ENCODE measurements at places on chromosomes 6 and 20.

- DNase-seq, result no peak
Observed at GRCh38 chr6:33490621-33491020, 36.2 kb downstream of the ZBTB9 start.

DNA sequence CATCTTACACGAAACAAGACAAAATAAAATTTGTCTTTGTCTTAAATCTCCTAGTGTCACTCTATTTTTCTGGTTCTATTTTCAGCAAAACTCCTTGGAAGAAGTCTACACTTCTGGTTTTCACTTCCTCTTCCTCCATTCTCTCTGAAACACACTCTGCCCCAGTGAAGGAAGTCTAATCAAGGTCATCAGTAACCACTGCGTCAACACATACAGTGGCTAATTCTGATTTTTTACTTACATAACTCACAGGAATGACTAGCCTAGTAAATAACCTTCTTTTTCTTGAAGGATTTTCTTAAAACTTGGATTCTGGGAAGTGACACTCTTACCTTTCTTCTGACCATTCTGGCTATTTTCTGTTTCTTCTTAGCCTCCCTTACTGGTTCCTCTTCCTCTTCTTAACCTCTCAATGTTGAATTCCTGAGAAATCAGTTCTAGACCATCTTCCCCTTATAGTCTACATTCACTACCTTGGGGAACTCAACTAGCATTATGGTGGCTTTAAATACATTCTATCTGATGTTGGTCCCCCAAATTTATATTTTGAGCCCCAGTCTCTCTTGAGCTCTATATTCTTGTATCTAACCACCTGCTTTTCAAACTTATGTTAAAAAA is 37.5 kb downstream of the AIG1 start:
- peak; percentile 81 for DNase-seq

- no peak for DNase-seq
Observed at GRCh38 chr6:46490425-46491200, 636 bp downstream of the RCAN2 start.

DNA sequence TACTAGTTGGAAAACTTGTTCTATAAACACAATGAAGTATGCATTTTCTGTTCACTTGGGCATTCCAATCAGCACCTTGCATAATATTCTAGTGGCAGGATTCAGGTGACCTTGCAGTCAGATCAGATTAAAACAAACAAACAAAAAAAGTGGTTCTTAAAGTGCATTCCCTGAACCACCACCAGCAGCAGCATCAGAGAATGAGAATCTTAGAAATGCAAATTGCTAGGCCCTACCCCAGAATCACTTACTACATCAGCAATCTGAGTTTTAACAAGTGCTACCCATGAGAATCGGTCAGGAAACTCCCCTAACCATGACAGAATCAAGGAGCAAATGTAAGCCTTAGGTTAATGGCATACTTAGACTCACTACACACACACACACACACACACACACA is 41.7 kb downstream of the SNAP25 start:
- no peak for DNase-seq

DNA sequence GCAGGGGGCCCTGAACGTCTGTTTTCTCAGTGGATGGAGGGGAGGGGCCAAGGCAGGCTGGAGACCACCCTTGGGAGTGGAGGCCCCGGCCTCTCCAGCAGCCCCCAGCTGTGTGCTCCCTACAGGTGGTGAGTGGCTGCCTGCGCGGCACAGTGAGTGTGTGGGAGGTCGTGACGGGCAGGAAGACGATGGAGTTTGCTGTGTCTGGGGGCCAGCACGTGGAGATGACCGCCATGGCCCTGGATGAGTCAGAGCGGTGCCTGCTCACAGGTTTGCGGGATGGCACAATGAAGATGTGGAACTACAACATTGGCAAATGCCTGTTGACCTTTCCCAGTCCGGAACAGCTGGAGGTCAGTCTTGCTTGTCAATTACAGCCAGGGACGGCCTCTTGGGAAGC is 52.6 kb downstream of the EFCAB8 start:
- DNase-seq, result no peak

- no peak for DNase-seq
Observed at GRCh38 chr6:80382811-80383210, 276.3 kb downstream of the BCKDHB start.

GRCh38 chr6:79943133-79943532 is 4.2 kb downstream of the ELOVL4 start:
- DNase-seq, result no peak
